ENCODE measurements at places on chromosomes 11 and 22. TPM values are rescaled to one million over a fixed set of nuclear protein-coding genes. Genes with fewer than 3 reads are reported as not detected.
A peak's percentile ranks its signal among the peaks of the same experiment; 100 is the strongest.

DNA sequence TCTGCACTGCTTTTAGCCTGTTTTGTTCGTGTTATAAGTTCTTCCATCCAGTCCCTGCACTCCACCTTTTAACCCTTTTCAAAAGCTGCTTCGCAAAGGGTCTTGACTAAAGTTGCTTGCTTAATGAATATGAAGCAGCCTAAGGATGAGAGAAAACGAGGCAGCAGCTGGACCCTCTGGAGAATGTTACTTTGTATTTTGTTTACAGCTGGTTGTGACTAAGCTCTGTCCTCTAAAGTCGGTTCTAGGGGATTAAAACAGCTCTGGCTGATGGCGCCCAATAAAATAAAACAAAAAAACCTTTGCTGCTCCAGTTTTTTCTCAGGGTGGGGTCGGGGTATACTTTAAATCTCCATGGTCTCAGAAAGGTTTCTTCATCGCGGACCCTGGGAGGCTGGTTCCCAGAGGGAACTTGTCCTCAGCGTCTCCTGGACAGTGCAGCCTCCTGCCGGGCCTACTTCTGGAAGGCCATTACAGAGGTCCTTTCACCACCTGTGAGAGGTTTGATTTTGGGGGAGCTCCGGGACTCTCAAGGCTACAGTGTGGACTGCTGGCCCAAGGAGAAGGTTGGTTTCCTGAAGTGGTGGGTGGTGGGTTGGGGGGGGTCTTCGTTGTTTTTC, 836 bp upstream of the RBM4 start:
- peak overlapping the region; percentile 93 for H3K4me3 ChIP-seq
- H3K36me3 ChIP-seq: peaks cover 3% of the 10 kb centered on the region
- no peaks in the 10 kb centered on the region for H3K27me3 ChIP-seq
- H3K4me1 ChIP-seq: peaks cover 49% of the 10 kb centered on the region

DNA sequence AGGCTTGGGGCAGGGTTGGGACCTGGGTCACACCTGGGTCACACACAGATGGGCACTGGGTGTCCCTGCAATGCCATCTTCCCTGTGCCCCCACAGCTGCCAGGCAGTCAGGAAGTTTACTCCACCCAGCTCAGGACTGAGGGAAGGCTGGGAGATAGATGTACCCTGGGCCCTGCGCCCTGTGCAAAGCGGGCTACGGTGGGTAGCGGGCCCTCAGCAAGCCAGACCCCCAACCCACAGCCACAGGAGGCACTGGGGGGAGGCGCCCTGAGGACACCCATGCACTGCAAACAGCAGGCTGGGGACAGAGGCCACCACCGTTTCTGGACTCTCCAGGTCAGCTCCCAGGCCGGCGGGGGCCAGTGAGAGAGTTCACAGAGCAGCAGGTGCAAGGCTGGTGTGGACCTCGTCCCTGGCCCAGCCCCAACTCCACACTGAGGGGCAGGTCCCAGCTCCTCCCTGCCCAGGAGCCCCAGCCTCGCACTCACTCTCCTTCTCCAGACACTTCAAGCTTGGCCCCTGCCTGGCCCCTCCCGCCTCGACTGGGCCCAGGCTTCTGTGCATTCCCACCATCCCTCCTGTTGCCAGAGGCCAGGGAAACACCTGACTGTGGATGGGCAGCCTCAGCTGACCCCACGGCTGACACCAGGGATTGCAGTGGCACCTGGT, 4.9 kb downstream of the DUSP8 start:
- H3K4me1 ChIP-seq: peaks cover 9% of the 10 kb centered on the region
- no peak overlapping the region for H3K27ac ChIP-seq
- H3K36me3 ChIP-seq: peaks cover 10% of the 10 kb centered on the region
- DNase-seq: no peak
- H3K4me3 ChIP-seq: no peak overlapping the region

Gene SYT7
- total RNA-seq: not detected

Gene GAL
- total RNA-seq: not detected

DNA sequence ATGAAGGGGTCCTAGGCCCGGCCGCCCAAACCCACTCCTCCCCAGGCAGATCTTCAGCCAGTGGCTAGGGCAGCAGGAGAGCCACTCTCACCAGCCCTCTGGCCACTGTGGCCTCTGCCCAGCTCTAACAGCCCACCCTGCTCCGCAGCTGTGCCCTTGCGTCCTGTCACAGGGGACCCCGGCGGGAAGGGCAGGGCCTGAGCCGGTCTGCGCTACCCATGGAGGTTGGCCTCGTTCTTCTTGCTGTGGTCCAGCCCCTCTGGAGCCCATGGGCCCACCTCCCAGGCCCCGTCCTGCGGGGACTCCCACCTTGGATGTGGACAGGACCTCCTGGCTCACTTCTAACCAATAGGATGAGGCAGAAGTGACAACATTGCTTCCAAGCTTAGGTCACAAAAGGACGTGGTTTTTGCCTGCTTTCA, 38.3 kb upstream of the TH start:
- no peaks in the 10 kb centered on the region for H3K4me1 ChIP-seq
- no peak overlapping the region for H3K27ac ChIP-seq
- no peak for DNase-seq
- no peaks in the 10 kb centered on the region for H3K27me3 ChIP-seq
- H3K36me3 ChIP-seq: no peaks in the 10 kb centered on the region

Gene TRIM29
- 2.7 TPM for total RNA-seq

- peak overlapping the region; percentile 93 for H3K27ac ChIP-seq
- DNase-seq: no peak
- no peaks in the 10 kb centered on the region for H3K36me3 ChIP-seq
- H3K4me1 ChIP-seq: peaks cover 27% of the 10 kb centered on the region
Measured at GRCh38 chr11:2990617-2991451, 1.3 kb downstream of the NAP1L4 start.

- H3K27me3 ChIP-seq: no peaks in the 10 kb centered on the region
- H3K4me3 ChIP-seq: no peak overlapping the region
- H3K27ac ChIP-seq: no peak overlapping the region
- peaks cover 9% of the 10 kb centered on the region for H3K36me3 ChIP-seq
- H3K4me1 ChIP-seq: peaks cover 13% of the 10 kb centered on the region
Measured at GRCh38 chr11:6587360-6587953, 16.0 kb downstream of the RRP8 start.

Gene PATE4
- not detected for total RNA-seq

- no peak overlapping the region for H3K27ac ChIP-seq
- no peaks in the 10 kb centered on the region for H3K4me1 ChIP-seq
- no peaks in the 10 kb centered on the region for H3K36me3 ChIP-seq
- DNase-seq: no peak
Measured at GRCh38 chr11:87338046-87338639, 300.4 kb downstream of the TMEM135 start.

- DNase-seq: no peak
- no peaks in the 10 kb centered on the region for H3K4me1 ChIP-seq
- H3K36me3 ChIP-seq: no peaks in the 10 kb centered on the region
- no peaks in the 10 kb centered on the region for H3K27me3 ChIP-seq
- no peak overlapping the region for H3K4me3 ChIP-seq
Measured at GRCh38 chr11:15929371-15929901, 426.9 kb downstream of the SOX6 start.

Gene CD3D
- total RNA-seq: 5.8 TPM

Gene TRIM48
- total RNA-seq: not detected

DNA sequence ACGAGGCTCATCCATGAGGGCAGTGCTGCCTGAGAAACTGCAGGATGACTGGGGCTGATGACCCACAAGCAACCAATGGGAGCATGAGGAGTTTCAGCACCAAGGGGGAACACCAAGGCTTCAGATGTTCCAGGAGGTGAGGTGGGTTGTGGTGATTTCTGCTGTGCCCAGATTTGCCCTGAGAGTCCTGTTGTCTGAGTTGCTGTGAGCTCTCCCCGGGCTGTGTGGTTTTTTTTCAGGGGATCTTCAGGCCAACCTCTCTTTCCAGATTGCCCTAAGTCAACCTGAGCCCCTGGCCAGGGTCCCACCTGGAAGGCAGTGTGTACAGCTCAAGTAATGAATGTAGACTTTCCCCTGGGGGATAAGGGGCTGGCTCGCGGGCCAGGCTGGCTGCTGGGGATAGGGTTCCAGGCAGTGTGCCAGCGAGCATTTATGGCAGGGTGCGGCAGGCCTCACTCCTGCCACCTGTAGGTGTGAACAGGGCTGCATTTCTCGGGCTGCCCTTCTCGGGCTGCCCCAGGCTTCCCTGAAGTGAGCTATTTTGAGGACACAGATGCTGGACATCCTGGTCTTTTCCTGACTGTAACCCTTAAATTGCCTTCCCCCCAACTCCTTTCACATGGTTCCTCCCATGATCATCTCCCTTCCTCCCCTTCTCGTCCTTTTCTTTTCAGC, 9.8 kb downstream of the SLC22A6 start:
- H3K27ac ChIP-seq: no peak overlapping the region
- H3K4me1 ChIP-seq: no peaks in the 10 kb centered on the region
- H3K36me3 ChIP-seq: no peaks in the 10 kb centered on the region
- DNase-seq: no peak
- no peak overlapping the region for H3K4me3 ChIP-seq

Gene CRYBB2
- total RNA-seq: 0.54 TPM

- no peaks in the 10 kb centered on the region for H3K27me3 ChIP-seq
- no peaks in the 10 kb centered on the region for H3K4me1 ChIP-seq
- DNase-seq: no peak
- H3K27ac ChIP-seq: no peak overlapping the region
- H3K36me3 ChIP-seq: peaks cover 52% of the 10 kb centered on the region
Measured at GRCh38 chr11:118484405-118484804, 42.9 kb upstream of the TTC36 start.

DNA sequence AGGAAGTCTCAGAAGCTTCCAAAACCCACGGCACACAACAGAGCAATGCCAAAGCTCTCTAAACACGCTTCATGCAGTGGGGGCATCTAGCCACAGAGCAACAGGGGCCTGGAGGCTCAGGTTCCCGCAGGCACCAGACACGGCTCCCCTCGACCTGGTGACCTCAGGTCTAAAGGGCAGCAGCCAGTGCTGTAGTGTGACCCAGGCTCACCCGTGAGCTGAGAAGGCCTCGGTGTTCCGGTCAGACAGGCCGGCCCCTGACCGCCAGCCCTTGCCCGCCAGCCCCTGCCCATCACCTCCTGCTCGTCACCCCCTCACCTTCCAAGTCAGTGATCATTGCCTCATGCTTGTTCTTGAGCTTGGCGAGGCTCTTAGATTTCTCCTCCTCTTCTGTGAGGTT, 45.7 kb downstream of the APOL1 start:
- DNase-seq: no peak
- H3K4me3 ChIP-seq: no peak overlapping the region
- H3K27me3 ChIP-seq: no peaks in the 10 kb centered on the region
- H3K36me3 ChIP-seq: peaks cover 99% of the 10 kb centered on the region

Gene OR6T1
- not detected for total RNA-seq

DNA sequence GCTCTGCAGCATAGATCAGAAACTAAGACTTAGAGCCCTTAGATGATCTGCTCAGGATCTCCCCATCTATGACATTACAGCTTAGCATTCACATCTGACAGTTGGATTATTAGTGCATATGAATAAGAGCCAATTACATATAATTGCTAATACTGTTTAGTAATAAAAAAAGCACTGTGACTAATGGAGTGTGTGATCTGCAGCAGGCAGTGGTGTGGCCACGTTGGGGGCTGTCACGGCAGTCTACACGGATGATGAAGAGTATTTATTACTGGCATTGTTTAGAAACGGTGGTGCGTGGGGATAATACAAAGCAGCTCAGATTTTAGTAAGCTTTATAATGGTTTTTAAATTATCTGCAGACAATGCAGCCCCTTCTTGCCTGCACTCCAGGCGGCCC, 93.5 kb upstream of the TIMP3 start:
- no peak overlapping the region for H3K4me3 ChIP-seq
- no peaks in the 10 kb centered on the region for H3K4me1 ChIP-seq
- H3K27me3 ChIP-seq: no peaks in the 10 kb centered on the region
- no peak for DNase-seq
- H3K27ac ChIP-seq: no peak overlapping the region

DNA sequence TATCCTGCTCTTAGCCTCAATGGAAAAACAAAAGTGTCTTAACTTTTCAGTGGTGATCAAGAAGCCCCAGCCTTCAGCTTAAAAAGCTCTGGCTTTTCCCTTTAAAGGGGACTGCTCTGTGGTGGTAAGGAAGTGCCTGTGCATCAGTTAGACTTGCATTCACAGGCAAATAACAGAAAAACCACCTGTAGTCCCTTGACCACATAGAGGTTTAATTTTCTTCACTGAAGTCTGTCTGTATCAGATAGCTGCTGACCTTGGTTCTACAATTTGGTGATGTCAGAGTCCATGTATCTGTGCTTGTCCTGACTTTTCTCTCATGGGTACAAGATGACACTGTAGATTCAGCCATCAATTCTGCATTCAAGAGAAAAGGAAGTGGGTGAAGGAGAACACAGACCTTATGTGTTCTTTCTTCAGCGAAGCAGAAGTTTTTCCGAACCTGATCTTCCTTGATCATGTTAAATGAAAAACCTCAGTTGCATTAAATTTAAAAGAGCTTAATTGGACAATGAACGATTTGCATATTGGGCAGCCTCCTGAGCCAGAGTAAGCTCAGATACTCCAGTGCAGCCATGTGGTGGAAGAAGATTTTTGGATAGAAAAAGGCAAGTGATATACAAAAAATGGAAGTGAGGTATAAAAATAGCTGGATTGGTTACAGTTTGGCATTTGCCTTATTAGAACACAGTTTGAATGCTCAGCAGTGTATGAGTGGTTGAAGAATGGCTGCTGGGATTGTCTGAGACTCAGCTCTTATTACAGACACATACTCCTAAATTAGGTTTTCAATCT, 43.2 kb upstream of the RDX start:
- no peak overlapping the region for H3K27ac ChIP-seq
- no peak for DNase-seq
- H3K27me3 ChIP-seq: no peaks in the 10 kb centered on the region
